ENCODE measurements at places on chromosomes 7 and 10. TPM values are rescaled to one million over a fixed set of nuclear protein-coding genes. Genes with fewer than 3 reads are reported as not detected.
A peak's percentile ranks its signal among the peaks of the same experiment; 100 is the strongest.

- no peaks in the 10 kb centered on the region for H3K36me3 ChIP-seq
- DNase-seq = no peak
- H3K27me3 ChIP-seq = no peaks in the 10 kb centered on the region
- no peak overlapping the region for H3K4me3 ChIP-seq
Observed at GRCh38 chr10:132674311-132674710, 111.6 kb downstream of the NKX6-2 start.

- no peak overlapping the region for H3K27ac ChIP-seq
- H3K27me3 ChIP-seq = no peaks in the 10 kb centered on the region
- H3K4me3 ChIP-seq = no peak overlapping the region
Observed at GRCh38 chr7:126450269-126450671, 802.5 kb downstream of the GRM8 start.

DNA sequence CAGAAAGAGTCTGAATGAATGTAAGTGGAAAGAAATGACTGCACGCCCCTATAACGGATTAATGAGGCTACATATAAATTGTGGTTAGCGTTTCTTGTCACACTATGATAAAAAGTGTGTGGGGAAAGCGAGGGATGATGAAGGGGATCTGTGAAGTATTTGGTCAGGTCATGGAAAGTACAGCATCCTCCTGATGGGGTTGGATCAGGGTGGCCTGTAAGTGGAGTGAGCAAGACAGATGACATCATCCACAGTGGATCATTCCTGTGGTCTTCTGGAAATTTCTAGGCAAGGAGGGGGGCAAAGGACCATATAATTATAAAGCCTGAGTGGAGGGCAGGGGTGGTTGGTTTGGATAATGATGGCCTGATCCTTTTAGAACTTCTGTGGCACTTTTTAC, 606.0 kb downstream of the INHBA start:
- no peak for DNase-seq
- H3K27ac ChIP-seq = no peak overlapping the region
- no peaks in the 10 kb centered on the region for H3K4me1 ChIP-seq
- no peaks in the 10 kb centered on the region for H3K36me3 ChIP-seq

- no peaks in the 10 kb centered on the region for H3K36me3 ChIP-seq
- no peak overlapping the region for H3K27ac ChIP-seq
Observed at GRCh38 chr7:90173127-90173844, 19.0 kb downstream of the STEAP1 start.

GRCh38 chr7:96612034-96612433, 97.6 kb downstream of the SEM1 start:
- no peak overlapping the region for H3K4me3 ChIP-seq
- no peaks in the 10 kb centered on the region for H3K4me1 ChIP-seq
- H3K27ac ChIP-seq = no peak overlapping the region
- DNase-seq = no peak

- H3K27ac ChIP-seq = no peak overlapping the region
- H3K27me3 ChIP-seq = no peaks in the 10 kb centered on the region
- no peaks in the 10 kb centered on the region for H3K36me3 ChIP-seq
- H3K4me1 ChIP-seq = no peaks in the 10 kb centered on the region
Observed at GRCh38 chr10:124698545-124699469, 45.4 kb downstream of the FAM53B start.

DNA sequence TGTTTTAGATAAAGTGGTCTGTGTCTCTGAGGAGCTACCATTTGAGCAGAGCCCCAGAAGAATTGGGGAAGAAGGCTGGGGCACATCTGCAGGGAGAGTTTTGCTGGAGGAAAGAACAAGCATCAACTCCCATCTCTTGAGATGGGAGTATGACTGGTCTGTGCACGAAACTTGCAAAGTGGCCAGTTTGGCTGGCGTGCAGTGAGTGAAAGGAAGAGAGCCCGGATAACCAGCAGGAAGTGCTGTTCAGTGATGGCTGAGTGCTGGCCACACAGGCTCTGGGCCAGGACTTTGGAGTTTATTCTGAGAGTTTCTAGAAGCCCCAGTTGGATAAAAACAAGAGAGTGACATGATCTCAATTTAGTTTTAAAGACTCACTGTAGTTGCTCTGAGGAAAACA, 34.4 kb upstream of the SVIL start:
- no peaks in the 10 kb centered on the region for H3K36me3 ChIP-seq
- no peaks in the 10 kb centered on the region for H3K27me3 ChIP-seq
- peaks cover 15% of the 10 kb centered on the region for H3K4me1 ChIP-seq
- H3K4me3 ChIP-seq = no peak overlapping the region
- no peak for DNase-seq
- no peak overlapping the region for H3K27ac ChIP-seq

DNA sequence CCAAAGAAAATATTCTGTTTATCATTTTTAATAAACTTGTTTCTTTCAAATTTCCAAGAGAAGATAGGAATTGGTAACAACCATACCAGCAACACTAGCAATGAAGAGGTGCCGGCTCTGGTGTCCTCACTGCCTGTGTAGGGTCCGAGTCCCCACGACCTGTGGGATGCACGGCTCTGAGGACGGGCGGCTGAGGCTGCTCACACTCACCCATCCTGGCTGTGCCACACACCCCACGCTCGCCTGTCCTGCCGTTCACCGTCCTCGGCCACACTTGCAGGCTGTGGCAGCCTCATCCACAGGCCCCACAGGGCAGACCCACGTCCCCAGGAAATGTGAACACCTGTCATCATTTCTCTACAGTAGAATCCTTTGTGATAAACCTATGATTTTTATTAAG, 48.2 kb upstream of the DPYSL4 start:
- DNase-seq = no peak
- no peak overlapping the region for H3K27ac ChIP-seq
- no peak overlapping the region for H3K4me3 ChIP-seq
- H3K36me3 ChIP-seq = no peaks in the 10 kb centered on the region

GRCh38 chr7:67406976-67407375, 410.3 kb downstream of the TYW1 start:
- no peaks in the 10 kb centered on the region for H3K4me1 ChIP-seq
- no peaks in the 10 kb centered on the region for H3K27me3 ChIP-seq
- no peak overlapping the region for H3K27ac ChIP-seq
- H3K4me3 ChIP-seq = no peak overlapping the region
- no peak for DNase-seq

DNA sequence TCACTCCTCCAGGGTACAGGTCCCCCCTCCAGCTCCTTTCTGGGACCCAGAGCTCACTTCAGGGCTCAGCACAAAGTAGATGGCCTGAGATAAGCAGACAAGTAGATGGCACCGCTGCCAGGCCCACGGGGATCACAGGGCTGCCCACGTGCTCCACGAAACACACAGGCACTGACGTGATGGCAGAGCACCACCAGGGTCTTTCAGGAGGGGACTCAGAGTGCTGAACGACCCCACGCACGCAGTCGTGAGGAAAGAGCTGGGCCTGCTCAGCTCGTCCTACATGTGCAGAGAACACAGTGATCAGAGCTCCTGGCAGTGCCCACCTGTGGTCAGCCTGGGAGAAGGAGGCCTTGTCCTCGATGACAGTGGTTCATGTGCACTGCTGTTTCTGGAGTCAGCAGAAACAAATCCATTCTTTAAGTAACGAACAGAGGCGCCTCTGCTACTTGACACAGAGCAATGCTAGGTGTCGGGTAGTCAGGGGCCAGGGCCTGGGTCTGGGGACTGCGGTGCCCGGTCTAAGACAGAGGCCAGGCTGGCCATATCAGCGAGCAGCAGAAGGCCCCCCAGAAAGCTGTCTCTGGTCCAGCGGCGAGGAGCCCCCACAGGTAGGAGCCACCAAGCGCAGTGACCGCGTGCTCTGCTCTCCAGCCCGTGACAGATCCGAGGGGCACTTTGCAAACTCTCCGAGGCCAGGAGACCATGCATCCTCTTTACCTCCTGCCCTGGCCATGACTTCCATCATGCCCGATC, 129.8 kb upstream of the FAM20C start:
- no peaks in the 10 kb centered on the region for H3K27me3 ChIP-seq
- no peak for DNase-seq
- H3K4me3 ChIP-seq = no peak overlapping the region
- no peak overlapping the region for H3K27ac ChIP-seq

- no peak overlapping the region for H3K27ac ChIP-seq
- DNase-seq = peak; percentile 88
- H3K36me3 ChIP-seq = no peaks in the 10 kb centered on the region
- peaks cover 9% of the 10 kb centered on the region for H3K27me3 ChIP-seq
- H3K4me1 ChIP-seq = peaks cover 16% of the 10 kb centered on the region
Observed at GRCh38 chr7:31373337-31374289, 33.1 kb upstream of the NEUROD6 start.

DNA sequence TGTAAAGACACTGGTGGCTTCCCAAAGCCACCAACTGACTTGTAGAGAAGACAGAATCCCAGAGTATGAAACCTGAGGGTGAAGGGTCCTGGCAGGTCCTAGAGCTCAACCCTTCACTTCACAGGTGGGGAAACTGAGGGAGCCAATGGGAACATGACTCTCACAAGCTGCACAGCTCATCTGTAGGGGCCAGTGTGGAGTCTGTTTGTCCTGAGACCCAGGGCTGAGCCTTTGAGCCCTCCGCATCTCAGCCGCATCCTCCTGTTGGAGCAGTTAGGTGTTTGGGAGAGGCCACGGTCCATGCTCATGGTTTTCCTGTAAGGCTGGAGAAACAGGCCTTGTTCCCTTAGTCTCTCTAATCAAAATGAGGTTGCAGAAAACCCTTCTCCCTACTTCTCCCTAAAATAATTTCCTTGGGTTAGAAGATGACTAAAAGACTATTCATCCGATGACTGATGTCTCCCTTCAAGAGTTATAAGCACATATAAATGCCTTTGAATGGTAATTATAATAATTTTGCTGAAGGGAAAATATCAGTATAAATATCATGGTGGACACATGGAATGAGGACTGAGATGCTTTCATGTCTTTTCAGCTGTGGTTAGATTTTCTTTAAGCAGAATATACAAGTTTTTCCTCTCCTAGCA, 10.3 kb downstream of the HTRA1 start:
- no peak overlapping the region for H3K4me3 ChIP-seq
- H3K27ac ChIP-seq = no peak overlapping the region
- H3K4me1 ChIP-seq = peaks cover 29% of the 10 kb centered on the region
- H3K36me3 ChIP-seq = no peaks in the 10 kb centered on the region
- no peak for DNase-seq

GRCh38 chr10:109327266-109327665, 596.0 kb downstream of the XPNPEP1 start:
- DNase-seq = no peak
- no peaks in the 10 kb centered on the region for H3K36me3 ChIP-seq
- no peaks in the 10 kb centered on the region for H3K27me3 ChIP-seq
- no peak overlapping the region for H3K4me3 ChIP-seq
- no peaks in the 10 kb centered on the region for H3K4me1 ChIP-seq

DNA sequence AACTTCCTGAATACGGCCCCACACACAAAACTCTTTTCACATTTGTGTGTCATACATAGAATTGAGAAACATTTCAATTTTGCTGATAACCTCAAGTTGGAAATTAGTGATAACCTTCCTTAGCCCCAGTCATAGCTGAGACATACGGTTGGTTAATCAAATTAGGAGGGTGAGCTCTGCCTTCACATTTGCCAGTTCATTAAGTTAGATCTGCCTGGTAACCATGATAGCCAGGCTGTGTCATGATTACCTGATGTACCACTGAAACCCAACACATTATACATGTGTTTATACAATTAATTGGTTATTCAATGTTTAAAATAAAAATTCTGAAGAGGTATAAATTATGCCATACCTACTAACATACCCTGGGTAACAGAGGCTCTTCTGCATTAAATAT, 60.8 kb upstream of the RAB11FIP2 start:
- H3K36me3 ChIP-seq = no peaks in the 10 kb centered on the region
- no peaks in the 10 kb centered on the region for H3K27me3 ChIP-seq
- no peak overlapping the region for H3K4me3 ChIP-seq
- DNase-seq = no peak

GRCh38 chr10:62463364-62463763, 89.2 kb downstream of the ZNF365 start:
- H3K27ac ChIP-seq = no peak overlapping the region
- no peaks in the 10 kb centered on the region for H3K27me3 ChIP-seq
- DNase-seq = no peak
- no peaks in the 10 kb centered on the region for H3K36me3 ChIP-seq
- H3K4me3 ChIP-seq = no peak overlapping the region

DNA sequence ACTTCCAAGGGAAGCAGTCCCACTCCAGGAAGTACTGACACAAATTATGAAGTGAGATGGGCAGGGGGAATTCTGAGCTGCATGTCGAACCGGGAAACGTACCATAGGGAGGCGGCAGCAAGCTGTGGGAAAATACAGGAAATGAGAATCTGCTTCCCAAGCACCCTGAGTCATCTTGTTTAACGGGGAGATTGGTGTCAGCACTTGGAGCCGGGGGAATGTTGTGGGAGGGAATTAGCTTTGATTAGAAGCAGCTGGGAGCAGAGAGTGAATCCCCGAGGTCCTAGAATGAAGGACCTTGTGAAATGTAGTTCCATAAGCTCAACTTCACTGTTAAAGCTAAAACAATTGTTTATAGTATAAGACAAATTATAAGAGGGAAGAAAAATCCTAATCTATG, 141.4 kb upstream of the PRKCQ start:
- no peaks in the 10 kb centered on the region for H3K36me3 ChIP-seq
- H3K27me3 ChIP-seq = no peaks in the 10 kb centered on the region
- peaks cover 39% of the 10 kb centered on the region for H3K4me1 ChIP-seq
- DNase-seq = peak; percentile 36
- no peak overlapping the region for H3K4me3 ChIP-seq
- no peak overlapping the region for H3K27ac ChIP-seq

DNA sequence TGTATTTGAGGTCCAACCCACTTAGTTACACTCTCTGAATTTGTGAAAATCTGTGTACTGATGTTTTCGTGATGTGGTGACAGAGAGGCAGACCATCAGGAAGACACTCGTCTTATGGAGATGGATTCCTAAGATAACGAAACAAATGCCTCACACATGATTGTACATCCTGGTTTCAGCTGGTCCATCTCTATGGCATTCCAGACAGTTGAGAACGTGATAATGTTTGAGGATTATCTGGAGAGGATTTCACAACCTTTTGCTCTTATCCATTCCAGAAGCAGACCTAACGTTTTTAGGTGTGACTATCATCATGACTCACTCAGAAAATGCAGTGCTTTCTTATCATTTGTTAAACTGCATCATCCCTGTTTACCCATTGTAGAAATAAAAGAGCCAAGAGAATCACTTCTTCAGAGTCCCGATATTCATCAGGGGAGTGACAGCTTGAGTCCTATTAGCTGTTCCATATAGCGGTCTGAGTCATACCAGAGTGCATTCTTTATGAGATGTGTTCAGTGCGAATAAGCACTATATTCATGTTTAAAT, 74.5 kb downstream of the BMPER start:
- no peak overlapping the region for H3K27ac ChIP-seq
- no peak for DNase-seq
- no peaks in the 10 kb centered on the region for H3K36me3 ChIP-seq
- H3K4me1 ChIP-seq = no peaks in the 10 kb centered on the region

Gene ACSL5
- not detected for total RNA-seq

Gene WASL
- total RNA-seq = 45.3 TPM

Gene CAPZA2
- 106 TPM for total RNA-seq

Gene IGF2BP3
- 183 TPM for total RNA-seq

Gene OR2A5
- total RNA-seq = not detected

Gene PSAP
- 391 TPM for total RNA-seq

Gene ADCY1
- total RNA-seq = 14.6 TPM

Gene BUD31
- total RNA-seq = 77.1 TPM
